ENCODE measurements at places on chromosomes 12 and 14. TPM values are rescaled to one million over a fixed set of nuclear protein-coding genes. Genes with fewer than 3 reads are reported as not detected.

The MYF6 gene
- 105 TPM for total RNA-seq

The CCDC184 gene
- 1.2 TPM for total RNA-seq

GRCh38 chr12:101763246-101763931 lies 24.1 kb upstream of the SYCP3 start:
- DNase-seq = peak; percentile 50

DNA sequence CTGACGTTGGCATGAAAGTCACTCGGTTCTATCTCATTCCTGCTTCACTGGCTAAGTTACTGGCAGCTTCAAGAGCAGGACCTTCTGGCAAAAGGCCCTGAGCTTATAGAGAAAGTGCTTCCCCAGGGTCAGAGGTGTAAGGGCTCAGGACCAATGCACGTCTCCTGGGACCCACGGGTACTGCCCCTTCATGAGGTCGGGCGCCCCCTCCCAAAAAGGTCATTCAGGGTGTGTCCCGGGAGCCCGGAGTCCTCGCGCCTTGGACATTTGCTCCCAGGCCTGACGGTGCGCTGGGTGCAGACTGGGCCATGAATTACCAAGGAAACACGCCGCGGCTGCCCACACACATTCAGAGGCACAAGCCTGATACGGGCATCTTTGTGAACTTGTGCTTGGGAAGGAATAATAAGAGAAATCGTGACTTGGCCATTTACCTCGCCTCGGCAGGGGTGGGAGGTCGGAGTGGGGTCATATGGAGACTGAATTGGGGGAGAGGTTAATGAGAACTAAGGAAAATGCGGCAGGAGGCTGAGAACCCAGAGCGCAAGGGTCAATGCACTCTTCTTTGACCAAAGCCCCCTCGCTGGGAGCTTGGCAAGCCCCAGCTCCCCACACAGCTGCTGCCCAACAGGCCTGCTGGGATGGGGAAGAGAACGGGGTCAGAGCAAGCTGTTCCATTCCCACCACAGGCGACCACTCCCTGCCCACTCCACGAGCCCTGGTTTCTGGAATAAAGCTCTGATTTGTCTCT lies 15.7 kb upstream of the SLC6A12 start:
- DNase-seq = no peak

- peak; percentile 43 for DNase-seq
These were observed 1929.9 kb upstream of the SEL1L start for GRCh38 chr14:83463500-83464098.

DNA sequence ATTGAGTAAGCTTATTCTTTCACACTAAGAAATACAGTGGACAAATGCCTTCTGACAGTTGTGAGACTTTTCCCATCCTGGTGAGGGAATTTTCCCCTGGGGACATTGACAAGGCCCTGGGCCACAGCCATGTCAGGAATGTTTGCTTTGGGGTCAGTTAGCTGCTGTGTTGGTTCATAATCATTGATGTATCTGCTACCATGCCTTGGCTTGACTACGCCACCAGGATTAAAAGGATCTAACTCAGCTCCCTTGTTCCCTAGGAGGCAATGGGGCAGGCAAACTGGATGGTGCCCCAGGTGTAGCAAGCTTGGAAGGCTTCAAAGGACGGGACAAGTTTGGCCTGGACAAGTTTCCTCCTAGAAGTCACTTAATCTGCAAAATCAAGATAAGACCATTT lies 3.1 kb upstream of the CCDC88C start:
- DNase-seq = no peak

The WNT5B gene
- total RNA-seq = 38.8 TPM

GRCh38 chr12:111359231-111359913 lies 9.5 kb downstream of the PHETA1 start:
- DNase-seq = peak; percentile 67

GRCh38 chr14:61064856-61065255 lies 83.8 kb downstream of the SLC38A6 start:
- DNase-seq = no peak

DNA sequence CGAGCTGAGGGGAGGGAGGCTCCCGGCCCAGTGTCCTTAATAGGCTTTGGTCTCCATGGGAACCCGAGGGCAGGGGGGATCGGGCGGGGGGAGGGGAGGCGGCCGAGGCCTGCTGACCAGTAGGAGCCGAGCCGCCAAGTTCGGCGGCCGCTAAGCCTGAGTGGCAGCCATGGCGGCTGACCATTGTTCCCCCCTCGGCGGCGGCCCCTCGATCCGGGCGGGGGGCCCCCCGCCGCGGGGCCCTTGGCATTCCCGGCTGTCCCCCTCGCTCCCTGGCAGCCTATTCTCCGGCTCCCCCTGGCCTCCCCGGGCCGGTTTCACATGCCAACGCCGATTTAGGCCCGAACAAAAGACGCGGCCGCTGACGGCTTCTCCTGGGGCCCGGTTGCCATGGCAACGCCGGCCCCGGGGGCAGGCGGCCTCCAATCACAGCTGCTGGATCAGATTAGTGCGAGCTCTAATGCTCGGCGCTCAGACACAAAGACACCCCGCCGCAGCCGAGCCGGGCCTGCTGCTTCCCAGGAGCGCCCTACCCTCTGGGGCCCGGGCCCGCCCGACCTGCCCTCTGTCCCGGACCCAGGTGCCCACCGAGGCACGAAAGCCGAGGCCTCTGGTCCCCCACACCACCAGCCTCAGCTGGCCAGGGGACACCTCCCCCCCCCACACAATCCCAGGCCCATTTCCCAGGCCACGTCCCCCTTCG lies 7.3 kb downstream of the MSI1 start:
- DNase-seq = peak; percentile 90

Data from muscle of leg (tissue), 16 donors.